ENCODE measurements at places on chromosomes 11 and 22.

GRCh38 chr22:49724030-49724892 lies 103.4 kb downstream of the BRD1 start:
- no peak for DNase-seq

DNA sequence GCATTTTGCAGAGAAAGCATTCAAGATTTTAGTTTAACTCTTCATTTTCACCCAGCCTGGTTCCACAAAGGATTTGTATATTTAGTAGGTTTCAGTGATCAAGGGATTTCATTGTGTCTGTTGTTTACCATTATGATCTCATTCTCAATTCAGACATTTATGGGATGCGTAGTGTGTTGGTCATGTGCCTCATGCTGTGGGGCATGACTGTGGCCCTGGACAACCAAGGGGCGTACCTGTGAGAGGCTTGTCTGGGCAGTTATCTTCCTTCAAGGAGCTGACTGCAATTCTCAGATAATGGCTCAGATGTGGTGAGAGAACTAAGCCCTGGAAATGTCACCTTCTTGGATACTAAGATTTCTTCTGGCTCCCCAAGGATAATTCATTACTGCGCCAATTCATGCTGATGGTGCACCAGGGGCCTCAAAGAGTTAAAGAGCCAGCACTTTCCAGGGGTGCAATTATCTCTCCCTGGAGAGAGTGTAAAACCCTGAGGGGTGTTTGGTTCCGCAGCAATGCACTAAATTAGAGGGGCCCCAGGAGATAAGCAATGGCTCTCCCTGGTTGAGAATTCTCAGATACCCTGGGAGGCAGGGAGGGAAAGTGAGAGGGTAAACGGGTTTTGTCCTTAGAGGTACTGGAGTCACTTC lies 32.2 kb downstream of the SLC6A5 start:
- no peak for DNase-seq

DNA sequence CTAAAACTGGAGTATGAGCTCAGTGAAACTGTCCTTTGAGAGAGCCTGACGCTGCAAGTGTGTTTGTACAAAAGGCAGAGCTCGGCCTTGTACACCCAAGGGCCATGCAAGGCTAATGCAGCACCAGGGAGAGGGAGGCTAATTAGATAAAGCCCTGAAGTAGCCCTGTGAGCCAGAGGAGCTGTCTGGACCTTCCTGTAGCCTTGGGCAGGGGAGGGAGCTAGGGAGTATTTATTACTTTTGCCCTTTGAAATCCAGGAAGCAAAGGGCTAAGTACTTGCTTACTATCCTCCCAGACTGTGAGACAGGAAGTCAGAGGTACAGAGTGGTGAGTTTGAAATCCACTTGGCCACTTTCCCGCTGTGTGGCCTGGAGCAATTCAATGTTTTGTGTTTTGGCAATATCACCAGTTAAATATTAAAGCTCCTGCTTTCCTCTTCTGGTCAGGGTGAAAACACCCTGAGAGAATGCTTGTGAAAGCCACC lies 10.2 kb upstream of the LDHA start:
- DNase-seq: peak; percentile 79

- no peak for DNase-seq
Measured at GRCh38 chr11:61718621-61719302, 33.7 kb upstream of the MYRF start.

DNA sequence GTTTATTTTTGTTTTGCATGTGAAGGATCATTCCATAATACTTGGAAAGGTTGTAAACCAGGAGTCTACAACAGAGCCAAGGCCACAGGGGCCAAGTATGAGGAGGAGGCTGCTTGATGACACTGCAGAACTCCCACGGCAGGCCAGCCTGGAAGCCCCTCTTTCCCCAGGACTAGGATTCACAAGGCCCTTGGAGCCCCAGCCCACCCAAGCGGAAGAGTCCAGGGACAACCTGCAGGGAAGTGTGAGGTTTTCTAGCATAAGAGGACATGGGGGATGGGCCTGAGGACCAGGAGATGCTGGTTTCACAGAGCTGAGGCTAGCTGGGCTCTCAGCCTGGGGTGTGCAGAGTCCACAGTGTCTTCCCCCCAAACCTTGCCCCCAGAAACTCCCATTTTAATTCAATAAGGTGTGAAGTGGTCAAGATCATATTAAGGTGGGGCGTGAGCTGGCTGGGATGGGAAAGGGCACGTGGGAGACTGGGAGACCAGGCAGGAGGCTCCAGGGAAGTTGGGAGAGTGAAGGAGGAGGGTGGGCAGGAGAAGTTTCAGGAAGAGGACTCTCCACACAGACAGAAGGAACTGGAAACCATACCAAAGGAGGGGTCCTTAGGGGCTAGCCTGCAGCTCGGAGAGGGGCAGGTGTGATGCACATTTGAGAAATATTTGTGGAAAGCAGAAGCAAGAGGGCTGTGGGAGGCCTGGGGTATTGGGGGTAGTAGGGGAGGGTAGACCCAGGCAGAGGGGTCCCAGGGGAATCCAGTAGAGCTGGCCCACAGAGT lies 12.4 kb downstream of the GNAZ start:
- no peak for DNase-seq

DNA sequence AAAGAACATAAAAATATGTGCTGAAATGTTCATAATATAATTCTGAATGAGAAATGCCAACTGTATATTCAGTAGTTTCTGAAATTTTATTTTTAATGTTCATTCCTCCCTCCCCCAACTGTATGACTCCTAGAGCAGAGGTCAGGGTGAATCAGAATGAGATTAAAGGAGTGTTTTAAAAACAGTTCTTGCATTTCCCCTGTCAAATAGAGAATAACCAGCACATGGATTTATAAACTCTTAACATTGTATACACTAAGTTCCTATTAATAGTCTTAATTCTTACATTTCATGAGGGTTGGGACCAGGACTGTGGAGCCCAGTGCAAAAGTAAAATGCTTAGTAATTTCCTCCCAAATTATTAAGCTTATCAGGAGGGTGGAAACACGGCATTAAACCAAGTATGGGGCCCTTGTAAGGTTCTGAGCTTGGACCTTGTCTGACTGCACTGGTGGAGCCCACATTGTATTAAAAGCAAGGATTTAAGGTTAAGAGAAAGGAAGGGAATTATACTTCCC lies 474.6 kb upstream of the RAG2 start:
- no peak for DNase-seq

GRCh38 chr22:43039800-43040199 lies 24.9 kb upstream of the PACSIN2 start:
- DNase-seq: no peak

DNA sequence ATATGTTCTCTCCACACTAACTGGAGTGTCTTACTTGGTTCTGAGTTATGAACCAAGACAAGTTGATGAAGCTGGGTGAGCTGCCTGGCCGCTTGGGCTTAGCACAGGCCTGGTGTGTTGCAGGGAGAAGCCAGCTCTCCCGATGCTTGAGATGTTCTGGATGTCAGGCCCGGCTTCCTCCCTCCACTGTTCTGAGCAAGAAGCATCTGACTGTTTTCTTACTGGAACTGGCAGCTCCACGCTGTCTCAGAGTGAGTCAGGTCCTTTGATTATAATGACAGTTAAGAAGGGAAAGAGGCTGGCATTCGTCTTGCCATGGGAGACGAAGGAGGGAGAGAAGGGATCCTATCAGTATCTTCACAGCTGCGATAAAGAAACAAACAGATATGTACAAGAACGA lies 46.5 kb upstream of the CRTAM start:
- DNase-seq: no peak

- DNase-seq: peak; percentile 23
Measured at GRCh38 chr11:87356428-87356827, 318.7 kb downstream of the TMEM135 start.

DNA sequence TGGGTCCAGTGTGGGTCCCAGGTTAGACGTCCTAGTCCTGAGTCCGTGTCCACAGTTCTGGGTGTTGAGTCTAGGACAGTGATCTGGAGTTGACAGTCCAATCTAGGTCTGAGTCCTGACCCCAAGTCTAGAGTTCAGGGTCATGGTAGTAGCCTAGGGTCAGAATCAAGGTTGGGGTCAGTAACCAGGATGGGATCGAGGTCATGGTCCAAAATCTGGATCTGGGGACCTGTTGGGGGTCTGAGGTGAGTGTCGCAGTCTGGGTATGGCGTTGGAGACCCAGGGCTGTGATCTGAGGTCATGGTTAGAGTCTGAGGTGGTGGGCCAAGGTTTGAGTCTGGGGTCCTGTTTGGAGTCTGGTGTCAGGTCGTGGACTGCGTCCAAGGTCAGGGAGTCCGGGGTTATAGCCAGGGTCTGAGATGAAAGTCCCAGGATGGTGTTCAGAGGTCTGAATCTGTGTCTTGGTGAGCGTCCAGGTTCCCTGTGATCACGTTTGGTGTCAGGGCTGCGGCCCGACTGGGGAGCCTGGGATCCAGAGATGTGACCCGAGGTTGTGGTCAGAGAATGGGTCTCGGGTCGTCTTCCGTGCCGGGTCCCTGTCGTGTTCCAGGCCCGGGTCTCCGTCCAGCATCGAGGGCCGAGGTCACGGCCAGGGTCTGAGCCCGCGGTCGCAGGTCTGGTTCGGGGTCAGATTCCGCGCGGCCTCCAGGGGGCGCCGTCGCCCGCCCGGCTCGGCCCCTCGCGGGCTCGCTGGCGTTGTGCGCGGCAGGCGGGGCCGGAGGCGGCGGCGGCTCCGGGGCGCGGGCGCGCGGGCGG lies 432 bp upstream of the GRK2 start:
- peak; percentile 79 for DNase-seq

DNA sequence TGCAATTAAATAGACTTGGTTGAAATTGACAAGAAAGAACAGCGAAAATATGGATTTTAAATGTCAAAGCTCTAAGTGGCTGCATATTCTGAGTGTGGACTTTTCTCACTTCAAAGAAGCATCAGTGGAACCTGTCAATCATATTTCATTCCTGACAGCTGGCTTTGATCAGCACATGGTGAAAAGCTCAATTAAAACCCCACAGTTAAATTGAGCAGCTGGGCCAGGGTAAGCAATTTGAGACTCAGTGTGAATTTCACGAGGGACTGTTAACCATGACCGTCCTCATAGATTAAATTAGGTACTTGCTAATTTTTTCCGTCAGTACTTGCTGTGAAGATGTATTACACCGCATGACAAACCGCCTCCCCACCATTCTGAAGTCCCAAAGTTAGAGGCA lies 11.0 kb upstream of the OR10D3 start:
- no peak for DNase-seq

DNA sequence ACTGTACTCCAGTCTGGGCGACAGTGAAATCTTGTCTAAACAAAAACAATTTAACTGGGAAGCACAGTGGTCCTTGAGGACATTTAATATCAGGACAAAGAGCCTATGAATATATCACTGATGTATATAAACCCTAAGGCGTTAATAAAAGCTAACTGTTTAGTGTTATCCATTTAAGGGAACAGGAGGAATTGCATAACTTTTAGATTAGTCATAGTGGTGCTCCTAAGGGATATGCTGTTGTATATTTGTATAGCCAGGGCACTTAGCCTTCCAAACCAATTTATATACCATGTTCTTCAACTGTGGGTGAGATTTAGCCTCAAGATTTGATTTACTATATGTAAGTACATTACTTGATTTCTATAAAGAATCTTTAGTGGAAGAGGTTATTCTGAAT lies 3.0 kb upstream of the CHEK1 start:
- DNase-seq: no peak

- no peak for DNase-seq
Measured at GRCh38 chr22:36281781-36282327, 28.9 kb downstream of the APOL1 start.
